ENCODE measurements at places on chromosomes 3 and 15.

- no peak for DNase-seq
Measured at GRCh38 chr3:52302426-52303145, 13.5 kb upstream of the DNAH1 start.

DNA sequence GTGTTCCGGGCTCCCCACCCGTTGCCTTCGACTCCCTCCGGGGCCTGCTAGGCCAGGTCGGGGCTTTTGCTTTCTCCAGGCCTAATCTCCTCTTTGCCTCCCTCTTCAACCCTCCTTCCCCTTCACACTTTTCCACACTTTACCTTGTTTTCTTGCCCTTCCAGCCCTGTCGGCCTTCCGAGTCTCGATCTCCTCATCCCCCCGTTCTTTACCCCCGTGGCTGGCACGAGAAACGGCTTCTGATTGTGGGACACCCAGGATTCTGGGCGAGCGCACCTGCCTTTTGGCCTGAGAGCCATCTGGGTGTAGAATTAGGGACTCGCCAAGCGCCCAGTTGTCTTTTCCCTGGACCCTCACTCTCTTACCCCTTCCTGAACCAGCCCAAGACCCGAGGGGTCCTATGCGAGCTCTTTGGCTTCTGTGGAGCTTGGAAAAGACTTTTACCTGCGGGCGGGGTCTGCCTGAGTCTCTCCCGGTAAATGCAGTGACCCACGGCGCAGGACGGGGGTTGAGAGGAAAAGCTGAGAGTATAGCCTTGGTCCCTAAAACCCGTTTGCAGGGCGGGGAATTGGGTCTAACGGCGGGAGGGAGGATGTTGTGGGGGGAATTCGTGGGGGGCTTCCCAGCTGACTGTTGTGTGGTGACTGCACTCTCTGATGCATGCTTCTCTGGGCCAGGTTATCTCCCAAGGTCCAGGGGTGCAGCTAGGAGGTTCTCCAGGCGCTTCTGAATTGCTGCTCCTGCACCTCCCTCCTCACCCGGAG, 5.5 kb upstream of the ONECUT1 start:
- DNase-seq: no peak

DNA sequence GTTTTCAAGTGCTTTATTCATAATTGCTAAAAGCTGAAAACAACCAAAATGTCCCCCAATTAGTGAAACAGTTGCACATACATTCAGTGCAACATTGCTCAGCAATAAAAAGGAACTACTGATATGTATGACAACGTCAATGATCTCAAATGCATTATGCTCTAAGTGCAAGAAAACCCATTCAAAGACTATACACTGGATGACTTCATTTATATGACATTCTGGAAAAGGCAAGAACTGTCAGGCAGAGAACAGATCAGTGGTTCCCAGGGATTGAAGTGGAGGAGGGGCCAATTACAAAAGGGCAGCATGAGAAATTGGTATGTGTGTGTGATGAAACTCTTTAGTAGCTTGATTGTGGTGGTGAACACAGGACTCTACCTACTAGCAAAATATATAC, 585.6 kb downstream of the TBL1XR1 start:
- DNase-seq: no peak

- DNase-seq: no peak
Measured at GRCh38 chr3:82011336-82011735, 249.9 kb upstream of the GBE1 start.

DNA sequence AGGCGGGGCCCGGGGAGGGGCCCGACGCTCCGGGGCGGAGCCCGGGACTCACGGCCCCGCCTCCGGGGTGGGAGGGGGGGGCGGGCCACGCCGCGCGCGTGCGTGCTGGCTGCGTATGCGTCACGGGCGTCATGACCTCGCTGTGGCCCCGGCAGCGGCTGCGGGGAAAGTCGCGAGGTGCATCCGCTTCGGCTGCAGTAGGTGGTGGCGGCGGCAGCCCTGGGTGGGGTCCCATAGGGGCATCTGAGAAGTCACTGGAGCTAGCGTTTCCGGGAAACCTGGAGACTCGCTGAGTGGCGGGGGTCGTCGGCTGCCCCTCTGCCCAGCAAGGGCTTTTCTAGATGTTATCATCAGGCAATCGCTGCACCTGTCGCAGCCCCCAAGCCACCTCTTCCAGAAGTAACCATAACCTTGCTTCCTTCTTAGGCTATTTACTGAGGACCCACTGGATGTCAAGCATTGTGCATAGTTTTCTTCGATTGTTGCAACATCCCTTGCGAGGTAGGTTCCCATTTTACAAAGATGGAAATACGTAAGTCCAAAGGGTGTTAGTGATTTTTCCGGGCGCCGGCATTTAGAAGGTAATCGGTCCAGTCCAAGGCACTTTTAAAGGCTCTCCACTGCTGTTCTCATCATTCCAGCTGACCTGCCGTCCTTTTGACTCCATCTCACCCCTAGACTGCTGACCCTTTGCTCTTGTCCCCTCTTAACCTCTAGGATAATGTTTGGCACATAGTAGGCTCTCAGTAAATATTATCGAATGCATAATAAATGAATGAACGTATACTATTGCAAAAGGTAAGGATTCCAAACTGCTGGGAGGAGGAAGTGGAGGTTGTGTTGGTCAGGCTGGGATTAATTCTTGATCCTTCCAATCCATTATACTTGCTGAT, at the start of gene GDPGP1:
Gene GDPGP1, plus strand, starts transcription at position 114 of the 893 bp plus-strand sequence. CDS start 6,700 bp downstream, outside the sequence.
- no peak for DNase-seq

GRCh38 chr15:58593870-58594269, 155.6 kb downstream of the ADAM10 start:
- DNase-seq: no peak

DNA sequence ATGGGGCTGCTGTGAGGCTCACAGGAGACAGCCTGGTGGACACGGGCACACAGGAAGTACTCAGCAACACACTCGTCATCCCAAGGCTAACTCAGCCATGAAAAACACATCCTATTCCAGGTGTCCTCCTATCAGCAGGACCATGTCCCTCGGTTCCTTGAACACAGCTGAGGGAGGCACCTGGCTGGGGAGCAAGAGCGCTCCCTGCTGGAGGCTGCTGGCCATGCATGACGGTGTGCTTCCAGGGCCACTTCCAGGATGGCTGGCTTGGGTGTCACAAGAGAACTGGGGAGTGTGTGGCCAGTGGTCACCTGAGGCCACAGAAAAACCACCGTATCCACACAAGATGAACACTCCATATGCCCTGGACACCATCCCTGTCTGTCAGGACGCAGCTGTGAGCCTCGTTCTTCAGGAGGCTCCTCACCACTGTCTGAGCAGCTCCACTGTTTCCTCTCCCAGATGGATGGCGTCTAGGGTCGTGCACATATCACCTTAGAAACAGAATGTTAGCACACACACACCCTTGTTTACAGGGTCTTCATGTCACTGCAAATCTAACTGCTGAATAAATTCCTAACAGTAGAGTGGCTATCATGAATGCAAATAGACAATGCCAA, 31.0 kb downstream of the POC1A start:
- peak; percentile 64 for DNase-seq

All from activated T-helper 2 cell treated with anti-CD3 and anti-CD28 coated beads, Interferon-gamma antibody, Interleukin-2, Interleukin-4, amounts not matched to agents 10 μg/mL and 5 μg/mL and 100 μg/mL, durations not matched to agents 14 hours and 24 hours and 36 hours (primary cell).